ENCODE measurements at places on chromosomes 16 and 17.

DNA sequence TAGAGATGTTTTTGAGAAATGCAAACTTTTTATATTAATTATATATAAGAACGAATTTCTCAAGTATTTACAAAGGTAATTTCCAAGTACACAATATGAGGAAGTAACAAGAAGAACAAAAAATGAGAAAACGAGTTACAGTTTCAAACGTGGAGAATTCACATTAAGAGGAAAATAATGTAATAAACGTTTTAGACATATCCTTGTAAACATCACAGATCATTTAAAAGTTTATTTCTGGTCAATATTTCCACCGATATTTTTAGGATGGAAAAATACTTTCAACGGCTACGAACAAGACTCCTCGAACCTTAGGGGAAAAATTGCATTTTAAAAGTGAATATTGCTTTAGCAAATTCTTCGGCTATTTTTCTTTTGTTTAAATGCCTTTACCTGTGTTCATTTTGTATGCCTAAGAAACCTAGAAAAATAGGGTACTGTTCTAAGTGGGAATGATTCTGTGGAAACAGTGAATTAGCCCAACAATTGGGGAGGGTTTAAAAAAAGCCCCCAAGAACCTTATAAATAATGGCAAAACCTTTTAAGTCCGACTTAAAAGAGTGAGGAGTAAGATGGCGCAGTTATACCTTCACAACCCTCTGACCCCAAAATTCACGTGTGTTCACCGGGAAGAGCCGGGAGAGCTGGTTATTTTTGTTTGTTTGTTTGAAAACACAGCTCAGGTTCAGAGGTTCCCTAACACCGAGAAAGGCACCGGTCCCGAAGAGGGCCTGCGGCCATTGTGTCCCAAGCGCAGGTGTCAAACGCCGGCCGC lies 3.3 kb downstream of the HNF1B start:
- DNase-seq: no peak

DNA sequence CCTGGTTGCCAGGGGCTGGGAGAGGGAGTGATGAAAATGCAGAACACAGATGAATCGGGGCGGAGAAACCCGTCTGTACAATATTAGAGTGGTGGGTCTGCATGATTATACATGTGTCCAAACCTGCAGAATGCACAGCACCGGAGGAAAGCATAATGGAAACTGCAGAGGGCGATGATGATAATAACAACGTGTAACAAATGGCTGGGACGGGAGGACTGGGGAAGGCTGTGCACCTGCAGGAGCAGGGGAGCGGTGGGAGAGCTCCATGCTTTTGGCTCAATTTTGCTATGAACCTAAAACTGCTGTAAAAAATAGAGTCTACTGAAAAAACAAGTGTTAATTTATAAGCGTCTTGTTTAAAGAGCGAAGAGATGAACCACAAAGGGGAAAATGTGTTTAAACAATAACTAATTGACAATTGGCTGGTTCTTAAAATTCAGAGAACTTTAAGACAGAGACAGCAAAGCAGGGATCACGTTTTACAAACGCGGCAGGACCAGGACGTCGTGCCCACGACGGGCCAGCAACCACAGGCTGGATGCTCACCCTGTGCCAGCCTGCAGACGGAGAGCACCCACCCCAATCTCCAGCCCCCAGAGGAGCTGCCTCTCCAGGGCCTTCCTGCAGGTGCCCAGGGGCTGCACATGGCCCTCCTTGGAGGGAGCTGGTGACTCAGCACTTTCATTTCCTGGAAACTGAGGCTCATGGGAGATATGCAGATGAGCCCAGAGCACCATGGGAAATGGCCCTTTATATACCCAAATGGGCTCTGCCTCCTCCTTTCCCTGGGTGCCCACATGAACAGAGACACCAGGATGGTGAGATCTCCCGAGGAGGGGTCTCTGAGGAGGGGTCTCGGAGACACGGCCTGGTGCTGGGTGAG lies at the start of gene TEX19:
Gene TEX19, plus strand, starts transcription at position 783 of the 886 bp plus-strand sequence. CDS start 2,904 bp downstream, outside the sequence.
- DNase-seq: peak; percentile 74

DNA sequence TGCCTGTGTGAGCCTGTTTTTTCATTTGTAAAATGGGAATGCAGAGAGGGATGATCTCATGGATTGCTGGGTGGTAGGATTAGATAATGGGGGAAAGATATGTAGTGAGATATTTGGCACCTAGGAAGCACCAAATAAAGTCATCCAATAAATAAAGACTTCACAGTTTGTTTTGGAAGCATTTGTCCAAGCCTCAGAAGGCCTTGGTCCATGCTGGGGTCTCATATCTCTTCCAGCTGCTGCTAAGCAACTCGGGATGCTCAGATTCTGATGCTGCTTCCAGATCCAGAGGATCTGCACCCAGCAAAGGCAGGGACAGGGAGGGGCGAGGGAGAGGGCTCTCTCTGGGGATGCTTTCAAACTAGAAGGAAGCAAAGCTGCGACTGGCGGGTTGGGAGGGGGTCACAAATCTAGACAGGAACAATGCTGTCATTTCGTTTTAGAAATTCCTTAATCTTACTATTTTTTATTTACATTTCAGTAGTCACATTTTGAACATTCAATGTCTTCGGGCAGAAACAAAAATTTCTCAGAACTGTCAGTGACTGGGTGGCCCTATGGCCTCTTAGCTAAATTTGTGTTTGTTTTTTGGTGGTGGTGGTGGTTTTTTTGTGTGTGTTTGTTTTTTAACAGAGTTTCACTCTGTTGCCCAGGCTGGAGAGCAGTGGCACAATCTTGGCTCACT lies 114.9 kb upstream of the CDH5 start:
- DNase-seq: no peak

DNA sequence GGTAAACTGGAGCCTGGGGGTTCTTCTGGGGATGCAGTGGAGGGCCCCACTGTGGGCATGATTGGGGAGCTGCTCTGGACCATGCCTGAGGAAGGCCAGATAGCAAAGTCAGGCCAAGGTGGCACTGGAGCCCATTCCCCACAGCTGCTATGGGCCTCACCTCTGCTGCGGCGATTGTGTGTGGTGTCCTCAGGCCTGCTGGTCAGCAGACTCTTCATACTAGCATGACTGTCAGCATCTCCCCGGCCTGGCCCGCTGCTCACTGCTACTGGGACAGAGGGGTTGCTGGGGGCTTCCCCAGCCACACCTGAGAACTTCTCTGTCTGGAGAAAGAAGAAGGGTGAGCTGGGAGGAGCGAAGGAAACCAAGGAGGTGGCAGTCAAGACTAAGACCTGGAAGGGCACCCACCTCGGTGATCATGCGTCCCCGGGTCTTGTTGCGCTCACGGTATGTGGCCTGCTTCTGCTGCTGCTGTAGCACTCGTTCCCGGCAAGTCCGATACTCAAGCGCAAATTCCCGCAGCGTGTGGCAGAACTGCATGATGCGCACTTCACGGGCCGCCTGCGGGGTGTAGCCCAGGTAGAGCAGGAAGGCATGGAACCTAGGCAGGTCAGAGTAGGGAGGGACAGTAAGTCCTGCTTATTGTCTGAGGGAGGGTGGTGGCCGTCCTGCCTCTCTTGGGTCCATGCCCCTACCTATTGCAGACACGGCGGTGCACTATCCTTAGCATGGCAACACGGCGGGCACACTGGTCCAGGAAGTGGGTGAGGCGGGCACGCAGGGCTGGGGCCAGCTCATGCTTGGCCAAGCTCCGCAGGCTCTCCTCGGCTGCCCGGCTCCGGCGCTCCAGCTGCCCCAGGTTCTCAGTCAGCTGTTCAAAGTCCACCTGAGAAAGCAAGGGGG lies 3.2 kb downstream of the TMEM208 start:
- no peak for DNase-seq

DNA sequence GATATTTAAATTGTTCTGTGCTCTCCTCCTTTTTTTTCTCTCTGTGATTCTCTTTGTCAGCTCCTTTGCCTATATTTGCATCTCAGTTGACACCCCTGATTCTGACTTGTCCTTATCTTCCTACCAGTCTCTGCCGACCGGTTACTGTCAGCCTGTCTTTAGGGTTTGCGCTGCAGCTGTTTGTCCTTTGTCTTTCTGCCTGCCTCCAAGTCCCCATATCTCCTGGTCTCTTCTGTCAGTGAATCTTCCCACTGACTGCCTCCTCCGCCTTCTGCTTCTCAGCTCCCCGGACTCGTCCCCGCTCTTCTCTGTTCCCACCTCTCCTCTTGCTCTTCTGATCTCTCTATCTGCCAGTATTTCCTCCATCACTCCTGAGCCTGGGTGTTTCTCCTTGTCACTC lies 5.2 kb downstream of the TLCD2 start:
- DNase-seq: no peak

DNA sequence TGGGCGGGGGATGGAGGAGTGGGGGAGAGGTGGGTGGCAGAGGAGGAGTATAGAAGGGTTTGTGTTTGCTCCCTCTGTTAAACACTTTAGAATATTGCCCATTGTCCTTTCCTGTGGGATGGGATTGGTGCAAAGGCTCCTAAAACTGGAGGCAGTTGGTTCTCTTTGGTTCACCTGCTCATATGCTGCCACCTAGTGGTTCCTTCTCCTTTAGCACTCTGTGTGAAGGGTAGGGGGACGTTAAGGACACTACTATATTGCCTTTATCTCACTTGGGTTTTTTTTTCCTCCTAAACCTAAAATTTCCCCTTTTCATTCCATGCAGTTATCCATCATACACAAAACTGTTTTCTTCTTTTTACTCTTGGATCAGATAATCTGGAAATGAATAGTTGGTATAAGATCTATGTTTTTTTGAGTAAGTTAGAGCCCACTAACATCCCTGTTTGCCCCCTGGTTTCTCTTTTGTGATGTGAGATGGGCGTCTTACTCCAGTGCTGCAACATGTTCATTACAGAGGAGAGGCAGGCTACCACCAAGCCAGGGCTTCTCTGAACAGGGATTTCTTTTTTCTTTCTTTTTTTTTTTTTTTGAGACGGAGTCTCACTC lies 23.8 kb downstream of the SNX11 start:
- peak; percentile 82 for DNase-seq

DNA sequence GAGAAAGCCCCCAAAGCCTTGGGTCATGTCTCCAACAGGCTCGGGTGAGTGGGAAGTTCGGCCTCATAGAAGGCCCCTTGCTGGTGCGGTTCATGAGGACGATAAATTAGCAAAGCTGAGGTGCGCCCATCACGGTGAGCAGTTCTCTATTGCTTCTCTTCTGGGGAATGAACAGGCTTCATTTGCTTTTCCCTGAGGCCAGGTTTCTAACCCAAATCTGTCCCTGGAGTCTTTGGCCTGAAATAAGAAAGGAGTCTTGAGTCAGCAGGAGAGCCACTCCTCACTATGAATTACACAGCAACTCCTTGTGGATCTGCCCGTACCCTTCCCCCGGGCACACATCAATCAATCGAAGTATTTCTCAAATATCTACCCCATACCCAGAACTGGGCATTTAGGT lies 94.6 kb downstream of the YPEL2 start:
- DNase-seq: no peak

GRCh38 chr16:88539261-88539651 lies 30.9 kb upstream of the ZC3H18 start:
- no peak for DNase-seq

DNA sequence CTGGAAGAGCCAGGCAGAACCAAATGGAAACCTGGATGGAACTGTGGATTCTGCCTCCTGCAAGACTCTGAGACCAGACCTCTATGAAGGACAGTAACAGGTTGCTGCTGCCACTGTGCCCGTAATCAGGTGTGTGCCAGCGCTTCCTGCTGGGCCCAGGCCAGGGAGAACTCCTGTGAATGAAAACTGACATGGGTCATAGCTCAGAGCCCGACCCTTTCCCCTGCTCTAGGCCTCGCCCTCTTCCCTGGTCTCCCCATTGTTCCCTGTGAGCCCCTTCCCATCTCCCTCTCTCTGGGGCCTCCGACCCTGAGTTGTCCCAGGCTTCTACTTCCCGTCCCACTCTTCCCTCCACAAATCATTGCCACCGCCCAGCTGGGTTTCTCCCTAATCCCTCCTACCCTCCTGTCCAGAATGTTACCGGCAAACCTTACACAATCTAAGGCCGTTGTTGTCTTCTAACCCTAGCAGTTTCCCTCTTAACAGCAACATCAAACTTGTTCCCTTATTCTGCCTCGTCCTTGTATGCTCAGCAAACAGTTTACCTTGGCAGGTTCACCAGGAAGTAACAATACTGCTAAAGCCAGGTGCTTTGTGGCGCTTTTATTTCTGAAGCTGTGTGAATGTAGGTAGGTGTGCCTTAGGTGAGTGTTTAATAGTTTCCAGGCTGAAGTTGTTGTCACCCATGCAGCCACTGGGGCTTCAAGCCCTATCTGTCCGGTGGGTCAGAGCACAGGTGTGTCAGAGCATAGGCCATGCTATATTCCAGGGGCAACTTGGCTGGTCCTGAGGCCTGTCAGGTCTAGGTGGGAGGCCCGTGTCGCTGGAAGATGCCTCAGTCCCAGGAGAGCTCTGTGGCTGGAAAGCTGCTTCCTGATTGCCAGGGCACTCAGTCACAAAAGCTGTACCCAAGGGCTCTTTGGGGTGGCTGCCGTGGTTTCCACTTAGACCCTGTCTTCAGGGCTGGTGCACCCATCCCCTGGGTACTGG lies 32.0 kb downstream of the SMPD3 start:
- DNase-seq: no peak

DNA sequence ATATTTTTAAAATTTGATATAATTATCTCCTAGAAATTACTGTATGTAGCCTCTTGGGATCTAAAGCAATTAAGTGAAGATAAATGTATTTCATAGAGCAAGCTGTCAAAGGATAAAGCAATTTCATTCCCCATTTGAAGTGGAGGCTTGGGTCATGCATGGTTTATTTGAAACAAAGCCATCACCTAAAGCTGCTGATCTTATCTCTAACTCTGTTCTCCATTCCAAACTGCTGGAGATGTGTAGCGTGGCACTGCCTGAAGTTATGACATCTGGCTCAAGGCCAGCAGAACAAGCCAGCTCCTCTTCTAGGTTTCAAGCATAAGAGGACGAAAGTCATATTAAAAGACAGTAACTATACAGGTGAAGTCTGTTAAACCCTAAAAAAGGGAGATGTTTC lies 83.9 kb downstream of the HIC1 start:
- peak; percentile 44 for DNase-seq

DNA sequence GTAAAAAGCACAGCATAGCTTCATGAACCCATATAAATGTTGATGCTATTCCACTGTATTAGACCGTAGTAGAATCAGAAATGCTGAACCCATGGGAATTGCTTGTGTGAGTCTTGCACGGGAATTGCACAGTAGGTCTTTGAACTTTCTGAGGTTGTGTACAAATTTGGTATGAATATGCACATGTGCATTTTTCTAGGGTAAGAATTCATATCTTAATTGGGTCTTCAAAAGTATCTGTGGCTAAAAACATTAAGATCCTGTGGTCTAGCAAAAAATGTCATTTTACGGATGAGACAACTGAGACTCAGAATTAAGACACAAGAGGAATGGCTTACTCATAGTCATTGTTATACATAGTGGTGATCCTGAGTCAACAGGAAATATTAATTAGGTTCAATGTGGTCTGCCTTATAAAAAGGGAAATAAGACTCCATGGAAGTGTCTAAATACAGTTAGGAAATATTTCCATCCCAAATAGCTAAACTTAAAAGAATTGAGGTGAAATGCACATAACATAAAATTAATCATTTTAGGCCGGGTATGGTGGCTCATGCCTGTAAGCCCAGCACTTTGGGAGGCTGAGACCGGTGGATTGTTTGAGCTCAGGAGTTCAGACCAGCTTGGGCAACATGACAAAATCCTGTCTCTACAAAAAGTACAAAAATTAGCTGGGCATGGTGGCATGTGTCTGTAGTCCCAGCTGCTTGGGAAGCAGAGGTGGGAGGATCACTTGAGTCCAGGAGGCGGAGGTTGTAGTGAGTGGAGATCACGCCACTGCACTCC lies 22.8 kb downstream of the TAOK1 start:
- no peak for DNase-seq

Measured in HEK293T (cell line).